ENCODE measurements at places on chromosomes 7 and 10.

DNA sequence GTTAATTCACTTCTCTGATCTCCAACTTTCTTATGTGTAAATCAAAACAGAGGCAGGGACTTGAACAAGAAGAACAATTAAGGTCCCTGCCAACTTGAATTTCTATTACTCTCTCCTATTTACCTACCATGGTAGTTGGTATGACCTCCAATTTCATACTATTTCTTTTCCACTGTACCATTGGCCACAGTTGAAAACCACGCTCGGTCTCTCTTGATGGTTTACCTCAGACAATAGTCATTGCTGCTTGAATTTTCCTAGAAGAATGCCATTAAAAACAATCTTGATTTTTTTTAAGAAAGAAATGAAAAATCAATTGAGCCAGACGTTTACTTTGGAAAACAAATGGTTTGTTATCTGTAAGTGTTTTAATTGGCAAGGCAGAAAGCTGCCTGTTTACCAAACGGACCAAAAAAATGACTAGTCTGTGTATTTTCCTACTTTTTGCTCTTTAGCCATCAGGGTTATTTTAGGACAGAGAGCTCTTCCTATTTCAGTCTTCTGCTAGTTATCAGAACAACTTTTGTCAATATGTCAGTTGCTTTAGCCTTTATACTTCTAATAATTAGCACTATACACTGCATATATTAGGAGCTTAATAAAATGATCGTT is 157.5 kb upstream of the PLXDC2 start:
- no peak for DNase-seq

DNA sequence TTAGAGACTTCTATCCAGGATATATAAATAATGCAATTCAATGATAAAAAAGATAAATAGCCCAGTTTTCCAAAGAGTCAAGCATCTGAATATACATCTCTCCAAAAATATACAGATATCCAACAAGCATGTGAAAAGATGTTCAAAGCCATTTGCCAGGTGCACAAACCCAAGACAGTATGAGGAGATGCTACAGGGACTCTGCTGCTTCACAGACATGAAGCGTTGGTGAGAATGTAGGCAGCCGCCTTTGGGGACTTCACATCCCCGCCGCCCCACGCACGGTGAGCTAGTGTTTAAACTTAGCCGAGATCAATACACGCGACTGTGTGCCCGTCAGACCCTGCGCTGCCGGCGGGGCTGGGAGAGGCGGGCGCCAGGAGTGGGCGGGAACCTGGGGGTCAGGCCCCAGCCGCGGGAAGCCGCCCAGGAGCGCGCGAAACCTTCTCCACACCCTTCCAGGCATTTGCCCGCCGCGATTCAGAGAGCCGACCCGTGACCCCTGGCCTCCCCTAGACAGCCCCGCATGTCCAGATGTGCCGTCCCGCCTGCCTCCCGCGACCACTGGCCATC is 927 bp upstream of the ALOX5 start:
- no peak for DNase-seq

GRCh38 chr7:86708031-86708680 is 64.4 kb downstream of the GRM3 start:
- no peak for DNase-seq

DNA sequence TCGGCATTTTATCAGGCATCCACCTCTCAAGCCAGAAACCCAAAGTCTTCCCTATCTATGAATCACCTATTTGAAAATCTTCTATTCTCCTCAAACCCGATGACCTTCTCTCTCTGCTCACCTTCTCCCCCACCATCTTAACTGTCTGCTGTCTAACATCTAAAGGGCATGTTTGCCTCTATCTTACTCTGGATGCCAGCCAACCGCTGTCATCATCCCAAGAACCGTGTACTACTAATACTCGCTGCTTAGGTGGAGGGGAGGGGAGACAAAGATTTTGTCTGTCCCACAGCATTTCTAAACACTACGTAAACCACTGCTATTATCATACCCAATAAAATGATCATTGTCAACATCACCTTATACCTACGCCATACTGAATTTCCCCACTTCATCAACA is 29.5 kb downstream of the PAXIP1 start:
- no peak for DNase-seq

DNA sequence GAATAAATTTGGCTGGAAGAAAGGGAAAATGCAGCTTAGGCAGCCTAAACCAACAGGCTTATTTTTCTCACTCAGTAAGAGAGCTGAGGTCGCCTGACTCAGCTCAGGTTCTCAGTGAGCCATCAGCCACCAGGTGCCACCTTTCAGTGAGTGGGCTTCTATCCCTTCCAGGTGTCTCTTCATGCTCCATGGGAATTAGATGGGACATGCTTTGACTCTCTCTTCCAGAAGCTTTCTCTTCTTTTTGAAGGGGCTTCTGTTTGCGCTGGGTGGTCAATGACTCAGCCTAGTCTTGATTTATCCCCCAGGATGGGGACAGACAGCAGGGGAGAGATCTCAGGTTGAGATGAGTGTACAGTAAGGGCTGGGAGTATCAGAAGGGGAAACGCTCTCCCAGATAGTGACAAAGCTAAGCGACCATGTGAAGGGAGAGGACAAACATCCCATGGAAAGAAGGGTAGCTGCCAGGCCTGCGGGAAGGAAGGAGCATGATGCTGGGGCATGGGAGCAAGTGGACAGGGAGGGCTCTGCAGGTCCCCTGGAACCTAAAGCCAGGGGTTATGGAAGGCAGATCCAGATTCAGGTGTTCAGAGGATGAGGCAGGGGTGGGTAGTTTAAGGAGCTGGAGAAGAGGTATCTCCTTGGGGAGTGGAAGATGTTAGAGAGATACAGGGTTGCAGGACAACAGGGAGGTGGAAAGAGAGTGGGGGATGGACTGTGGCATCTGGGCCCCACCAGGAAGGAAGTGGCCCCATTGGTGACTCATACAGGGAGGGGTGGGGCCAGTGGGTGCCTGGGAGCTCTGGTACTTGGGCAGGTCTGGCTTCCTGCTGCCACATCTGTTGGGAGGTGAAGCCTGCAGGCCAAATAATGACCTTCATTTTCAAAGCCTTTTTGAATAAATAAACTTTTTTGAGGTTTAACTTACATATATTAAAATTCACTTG is 32.5 kb downstream of the OGDH start:
- peak; percentile 60 for DNase-seq

Measured in stimulated activated CD8-positive, alpha-beta memory T cell treated with anti-CD3 and anti-CD28 coated beads, Interleukin-12 subunit alpha, Interleukin-12 subunit beta, amount 100 ng/mL, for 4 hours (primary cell).